HEK293T (cell line): ENCODE measurements at places on chromosomes 2 and 18.
A peak's percentile ranks its signal among the peaks of the same experiment; 100 is the strongest.

DNA sequence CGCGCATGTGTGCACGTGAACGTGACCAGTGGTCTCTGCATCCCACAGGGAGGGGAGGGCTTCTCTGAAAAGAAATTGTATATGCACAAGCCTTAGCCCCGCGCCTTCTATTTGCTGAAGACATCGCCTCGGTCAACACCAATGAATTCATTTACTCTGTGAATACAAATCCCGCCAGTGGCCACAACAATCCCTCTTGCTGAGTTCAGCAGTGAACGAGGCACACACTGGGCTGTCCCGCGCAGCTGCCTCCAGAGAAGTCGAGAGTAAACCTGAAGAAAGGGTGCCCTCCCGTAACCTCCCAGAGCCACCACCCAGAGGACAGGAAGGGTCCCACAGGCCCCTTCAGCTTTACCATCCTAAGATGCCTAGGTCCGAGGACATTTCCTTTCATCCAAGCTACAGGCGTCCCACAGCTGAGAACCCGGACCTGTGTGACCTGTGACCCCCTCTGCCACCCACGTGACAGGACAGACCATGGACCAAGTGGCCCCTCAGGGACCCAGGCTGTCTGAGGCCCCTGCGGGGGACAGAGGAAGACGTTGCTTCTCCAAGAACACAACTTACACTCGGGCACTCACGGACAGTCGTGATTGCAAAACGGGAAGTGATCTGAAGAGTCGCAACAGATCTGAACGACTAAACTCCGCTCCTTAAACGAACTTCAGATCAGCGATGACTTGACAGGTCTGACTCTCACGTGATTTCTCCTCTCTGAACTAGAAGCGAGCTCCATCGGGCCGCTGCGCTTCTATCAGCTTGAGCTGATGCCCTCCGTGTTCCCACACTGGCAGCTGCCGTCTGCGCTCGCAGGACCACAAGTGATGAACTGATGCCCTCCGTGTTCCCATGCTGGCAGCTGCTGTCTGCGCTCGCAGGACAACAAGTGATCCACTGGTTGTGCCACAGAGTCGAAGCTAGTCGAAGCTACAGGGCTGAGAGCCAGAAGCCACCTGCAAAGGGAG lies 92.7 kb downstream of the ZNF516 start:
- no peak for DNase-seq

GRCh38 chr2:97812931-97813330 lies 99.6 kb downstream of the ZAP70 start:
- no peak for DNase-seq

DNA sequence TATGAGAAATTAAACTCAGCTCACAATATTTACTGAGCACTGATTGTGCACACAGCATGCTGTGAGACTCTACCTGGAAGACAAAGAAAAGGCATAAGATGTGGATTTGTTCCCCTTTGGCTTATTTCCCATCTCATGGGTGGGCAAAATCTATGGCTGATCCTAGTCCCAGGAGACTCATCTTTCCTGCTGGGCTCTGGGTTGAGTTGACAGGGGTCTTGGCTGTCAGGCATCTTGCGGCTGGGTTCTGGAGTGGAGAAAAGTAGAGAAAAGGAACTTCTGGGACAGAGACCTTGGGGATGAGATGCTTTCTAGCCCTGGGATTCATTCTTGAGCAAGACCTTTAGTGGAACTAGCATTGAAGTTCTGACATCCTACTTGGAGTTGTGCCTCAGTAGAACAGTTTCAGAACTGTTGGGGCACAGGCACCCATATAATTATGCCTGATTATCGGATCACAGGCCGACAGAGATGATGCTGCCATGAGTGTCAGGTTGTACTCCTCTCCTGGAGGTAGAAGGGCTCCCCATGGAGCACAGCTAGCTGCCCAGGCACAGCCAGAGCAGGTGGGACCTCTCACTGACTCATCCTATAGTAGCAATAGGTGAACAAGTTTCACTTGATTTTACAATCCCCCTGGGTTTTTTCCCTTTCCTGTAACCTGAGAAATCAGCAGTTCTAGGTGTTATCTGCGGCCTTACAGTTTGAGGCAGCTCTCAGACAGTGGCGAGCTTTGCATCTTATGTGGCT lies 260.9 kb downstream of the CYRIA start:
- DNase-seq = no peak

DNA sequence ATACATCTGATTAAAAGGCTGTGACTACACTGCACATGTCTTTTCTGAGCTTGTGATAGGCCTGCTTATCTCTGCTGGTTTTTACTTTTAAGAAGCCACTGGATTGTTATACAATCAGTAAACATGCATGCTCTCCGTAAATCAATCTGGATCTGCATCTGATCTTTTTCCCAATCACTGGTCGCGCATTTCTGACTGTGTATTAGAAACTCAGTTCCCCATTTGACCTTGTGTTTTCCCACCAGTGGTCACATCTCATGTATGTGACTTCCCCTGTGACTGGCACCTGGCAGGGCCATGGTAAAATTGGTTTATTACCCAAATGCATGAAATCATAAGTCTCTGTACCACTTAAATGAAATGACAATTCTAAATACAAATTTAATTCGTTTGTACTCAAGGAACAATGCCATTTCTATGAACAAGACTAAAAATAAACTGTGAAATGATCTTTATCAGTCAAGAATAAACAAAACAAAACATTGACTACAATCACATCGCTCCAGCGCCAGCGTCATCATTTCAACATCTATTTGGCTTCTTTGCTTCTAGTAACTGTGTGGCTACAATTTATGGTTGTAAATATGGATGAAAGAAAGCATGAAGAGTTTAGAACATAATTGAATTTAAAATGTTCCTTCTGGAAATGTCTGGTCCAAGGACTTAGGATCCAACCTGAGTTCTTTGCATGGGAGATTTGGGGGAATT lies 396.6 kb upstream of the TRIB2 start:
- no peak for DNase-seq

GRCh38 chr2:75558786-75559679 lies 1.7 kb downstream of the EVA1A start:
- DNase-seq = no peak

GRCh38 chr2:110157153-110157793 lies 41.7 kb upstream of the MALL start:
- peak; percentile 40 for DNase-seq

- DNase-seq = no peak
These were observed 166.3 kb upstream of the TPO start for GRCh38 chr2:1246991-1247390.

GRCh38 chr2:43708178-43708577 lies 31.9 kb upstream of the C1GALT1C1L start:
- DNase-seq = no peak

GRCh38 chr2:224687156-224687555 lies 29.0 kb downstream of the CCDC195 start:
- no peak for DNase-seq

- no peak for DNase-seq
These were observed 151.3 kb upstream of the SOX11 start for GRCh38 chr2:5540856-5541255.

GRCh38 chr2:36663851-36664695 lies 32.4 kb upstream of the VIT start:
- peak; percentile 58 for DNase-seq

GRCh38 chr2:80942766-80943165 lies 638.2 kb upstream of the LRRTM1 start:
- no peak for DNase-seq

DNA sequence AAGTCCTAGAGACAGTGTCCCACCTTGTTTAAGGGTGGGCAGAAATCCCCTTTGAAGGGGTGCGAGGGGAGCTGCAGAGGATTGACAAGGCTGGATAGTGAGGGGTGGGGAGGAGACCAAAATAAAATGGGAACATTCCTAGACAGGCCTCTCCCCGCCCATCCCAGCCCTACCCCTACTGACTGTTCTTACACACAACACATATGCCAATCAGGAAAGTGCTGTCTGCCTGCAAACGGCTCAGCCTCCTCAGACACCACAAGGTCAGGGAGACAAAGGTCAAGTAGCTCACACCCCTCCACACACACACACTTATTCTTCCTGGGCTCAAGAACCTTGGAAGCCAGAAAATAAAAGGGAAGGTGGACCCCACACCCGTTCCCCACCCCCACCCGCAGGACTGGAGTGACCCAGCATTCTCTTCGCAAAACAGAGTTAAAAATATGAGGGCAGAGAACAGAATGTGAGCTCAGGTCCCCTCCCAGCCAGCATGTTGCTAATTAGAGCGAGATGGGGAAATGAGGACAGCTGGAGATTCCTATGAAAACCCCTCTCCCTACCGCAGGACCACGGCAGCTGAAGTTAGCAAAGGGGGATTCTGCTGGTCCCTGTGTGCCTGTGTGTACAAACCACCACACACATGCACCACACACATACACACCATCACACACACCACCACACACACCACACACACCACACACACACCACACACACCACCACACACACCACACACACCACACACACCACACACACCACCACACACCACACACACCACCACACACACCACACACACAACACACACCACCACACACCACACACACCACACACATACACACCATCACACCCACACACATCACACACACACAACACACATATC lies 197.8 kb downstream of the TNS1 start:
- no peak for DNase-seq

DNA sequence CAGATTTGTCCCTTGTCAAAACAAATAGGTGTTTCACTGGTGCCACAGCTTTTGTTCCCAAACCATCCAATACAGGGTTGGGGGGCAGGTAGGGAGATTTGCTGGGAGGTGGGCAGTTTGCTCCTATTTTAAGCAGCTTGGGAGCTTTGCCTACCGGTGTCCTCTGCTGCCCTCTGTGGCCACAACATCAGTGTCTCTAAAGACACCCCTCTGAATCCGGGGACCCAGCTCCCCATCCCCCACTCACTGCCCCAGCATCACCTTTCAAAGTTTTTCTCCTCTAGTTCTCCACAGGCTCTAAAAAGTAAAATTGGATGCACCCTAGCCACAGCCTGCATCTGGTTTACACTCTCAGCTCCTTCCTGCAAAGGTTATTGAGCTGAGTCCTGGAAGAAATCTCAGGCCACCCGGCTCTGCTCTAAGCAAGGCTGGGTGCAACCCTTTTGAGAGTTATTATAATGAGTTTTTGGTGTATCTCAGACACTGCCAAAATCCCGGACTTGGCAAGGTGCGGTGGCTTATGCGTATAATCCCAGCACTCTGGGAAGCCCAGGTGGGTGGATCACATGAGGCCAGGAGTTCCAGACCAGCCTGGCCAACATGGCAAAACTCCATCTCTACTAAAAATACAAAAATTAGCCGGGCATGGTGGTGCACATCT lies 2.9 kb upstream of the EPAS1 start:
- no peak for DNase-seq

- DNase-seq = no peak
These were observed 1.6 kb downstream of the EHD3 start for GRCh38 chr2:31235504-31235902.

DNA sequence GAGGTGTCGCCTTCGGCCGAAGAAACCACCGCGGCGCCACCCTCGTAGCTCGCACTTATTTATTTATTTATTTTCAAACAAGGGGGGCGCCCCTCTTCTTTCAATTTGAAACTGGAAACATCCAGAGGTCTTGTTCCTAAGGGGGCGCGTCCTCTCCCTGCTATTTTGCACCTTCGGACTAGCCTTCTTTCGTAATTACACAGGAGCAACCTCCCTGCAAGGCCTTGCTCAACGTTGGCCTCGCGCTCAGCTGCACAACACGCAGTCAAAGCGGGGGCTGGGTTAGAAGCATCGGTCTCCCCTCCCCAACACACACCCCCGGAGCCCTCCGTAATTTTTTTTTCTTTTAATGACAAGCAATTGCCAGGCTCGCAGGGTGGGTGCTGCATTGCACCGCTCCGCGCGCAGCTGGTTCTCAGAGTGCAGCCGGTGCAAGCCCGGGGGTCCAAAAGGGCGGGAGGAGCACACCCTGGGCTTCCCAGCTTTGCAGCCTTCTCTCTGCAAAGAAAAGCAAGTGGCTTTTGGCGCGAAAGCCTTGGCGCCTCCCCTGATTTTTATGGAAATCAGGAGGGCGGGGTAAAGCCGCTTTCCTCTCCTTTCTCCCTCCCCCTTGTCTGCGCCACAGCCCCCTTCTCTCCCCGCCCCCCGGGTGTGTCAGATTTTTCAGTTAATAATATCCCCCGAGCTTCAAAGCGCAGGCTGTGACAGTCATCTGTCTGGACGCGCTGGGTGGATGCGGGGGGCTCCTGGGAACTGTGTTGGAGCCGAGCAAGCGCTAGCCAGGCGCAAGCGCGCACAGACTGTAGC lies at the start of gene MYCN:
Gene MYCN, plus strand, starts transcription at position 697 of the 807 bp plus-strand sequence. CDS start 1,515 bp downstream, outside the sequence.
- DNase-seq = peak; percentile 52

DNA sequence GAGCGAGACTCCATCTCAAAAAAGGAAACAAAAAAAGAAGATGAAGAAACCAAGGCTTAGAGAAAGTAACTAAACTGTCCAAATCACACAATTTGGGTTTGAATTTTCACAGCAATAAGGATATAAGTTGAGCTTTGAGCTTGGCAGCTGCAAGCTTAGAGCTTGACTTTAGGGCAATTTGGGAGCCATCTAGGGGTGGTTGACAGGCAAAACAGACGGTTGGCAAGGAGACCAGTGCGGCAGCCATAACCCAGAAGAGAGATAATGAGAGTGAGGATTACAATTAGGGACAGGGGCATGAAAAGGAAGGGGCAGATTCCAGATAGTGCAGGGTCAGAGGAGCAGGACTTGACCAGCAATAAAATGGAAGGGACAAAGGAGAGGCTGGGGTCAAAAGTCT lies 382.2 kb upstream of the HNRNPA3 start:
- DNase-seq = peak; percentile 45

DNA sequence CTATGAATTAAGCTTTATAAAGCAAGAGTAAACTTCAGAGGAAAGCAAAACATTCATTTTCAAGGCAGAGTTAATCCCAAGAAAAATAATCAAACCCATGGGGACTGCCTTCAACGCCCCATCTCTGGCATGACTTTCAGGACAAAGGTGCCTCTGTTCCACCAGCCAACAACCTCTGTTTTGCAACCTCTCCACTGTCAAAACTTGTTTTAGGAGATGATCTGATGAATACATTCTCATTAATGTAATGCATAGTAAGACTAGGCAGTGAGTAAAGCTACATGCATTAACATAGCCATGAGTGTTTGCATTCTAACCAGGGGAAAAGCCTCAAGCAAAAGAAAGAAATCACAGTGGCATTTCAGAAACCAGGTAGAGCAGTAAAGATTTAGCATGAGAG lies 357.0 kb downstream of the FBXO15 start:
- DNase-seq = no peak

DNA sequence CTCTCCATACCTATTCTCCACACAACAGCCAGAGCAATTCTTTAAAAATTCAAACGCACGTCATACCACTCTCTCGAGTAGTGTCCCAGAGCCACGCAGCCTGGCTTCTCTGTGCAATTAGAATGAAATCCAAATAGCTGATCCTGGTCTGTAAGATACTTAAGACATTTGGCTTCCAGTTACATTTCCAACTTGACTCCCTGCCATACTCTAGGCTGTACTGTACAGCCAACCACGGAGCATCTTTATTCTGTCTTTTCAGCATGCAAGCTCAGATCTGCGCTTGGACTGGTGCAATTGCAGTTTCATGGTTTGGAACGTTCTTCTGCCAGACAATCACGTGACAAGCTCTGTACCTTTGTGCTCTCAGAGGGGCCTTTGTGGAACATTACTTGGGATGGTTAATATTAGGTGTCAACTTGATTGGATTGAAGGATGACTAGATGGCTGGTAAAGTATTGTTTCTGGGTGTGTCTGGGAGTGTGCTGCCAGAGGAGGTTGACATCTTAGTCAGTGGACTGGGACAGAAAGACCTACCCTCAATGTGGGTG lies 325.6 kb downstream of the SOX11 start:
- DNase-seq = no peak

- DNase-seq = no peak
These were observed 470.8 kb downstream of the KCNJ3 start for GRCh38 chr2:155169317-155169716.

GRCh38 chr2:86507600-86507999 lies 55.6 kb downstream of the CHMP3 start:
- no peak for DNase-seq

- no peak for DNase-seq
These were observed 383.2 kb downstream of the SOCS6 start for GRCh38 chr18:70671889-70672565.
